IMR-90 (cell line): ENCODE measurements at places on chromosomes 4 and X. TPM values are rescaled to one million over a fixed set of nuclear protein-coding genes. Genes with fewer than 3 reads are reported as not detected.

GRCh38 chr4:167787231-167787630 lies 305.1 kb upstream of the ANXA10 start:
- no peak for DNase-seq

DNA sequence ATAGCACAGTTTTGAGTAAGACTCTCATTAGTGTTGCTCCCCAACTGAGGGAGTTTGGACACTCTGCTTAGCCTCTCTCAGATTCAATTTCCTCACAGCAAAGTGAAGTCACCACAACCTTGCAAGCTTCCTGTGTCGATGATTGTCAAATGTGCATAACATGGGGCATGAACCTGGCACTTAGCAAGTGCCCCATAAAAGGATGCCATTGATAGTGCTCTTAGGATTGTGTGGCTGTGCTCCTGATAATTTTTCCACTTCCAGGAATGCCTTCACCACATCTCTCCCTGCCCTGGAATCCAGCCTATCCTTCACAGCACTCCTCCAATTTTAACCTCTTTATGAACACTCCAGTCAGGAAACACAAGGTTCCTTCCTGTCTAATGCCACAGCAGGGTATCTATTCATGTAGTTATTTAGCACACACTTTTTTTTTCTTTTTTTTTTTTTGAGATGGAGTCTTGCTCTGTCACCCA lies 309.4 kb downstream of the PPP3CA start:
- peak; percentile 13 for DNase-seq

DNA sequence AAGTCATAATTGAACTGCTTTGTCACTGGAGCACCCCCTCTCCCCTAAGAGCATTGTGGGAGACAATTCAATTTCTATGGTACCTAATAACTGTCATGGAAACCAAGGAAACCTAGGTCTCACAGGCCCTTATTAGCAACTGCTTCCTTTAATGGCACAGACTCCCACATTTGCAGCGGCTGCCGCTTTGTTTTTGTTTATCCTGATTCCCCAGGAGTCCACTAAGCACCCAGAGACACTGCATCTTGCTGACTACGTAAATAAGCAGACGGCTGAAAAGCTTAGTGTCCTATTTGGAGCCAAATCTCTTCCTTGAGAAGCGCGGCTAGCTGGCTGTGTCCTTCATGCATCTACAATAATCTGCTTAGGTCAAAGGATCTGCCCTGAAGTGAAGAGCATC lies 494.4 kb downstream of the TMA16 start:
- DNase-seq: no peak

Gene SAGE1
- not detected in 2 replicates for polyA plus RNA-seq
